GM23338 (cell line): ENCODE measurements at places on chromosomes 1 and 21. TPM values are rescaled to one million over a fixed set of nuclear protein-coding genes. Genes with fewer than 3 reads are reported as not detected.

TSTD1 gene
- polyA plus RNA-seq: 244 and 257 TPM in 2 replicates

GRCh38 chr1:246270236-246270635, 236.8 kb downstream of the SMYD3 start:
- no peak for DNase-seq

GRCh38 chr1:100543640-100544039, 5.7 kb downstream of the GPR88 start:
- DNase-seq: peak; percentile 90

DNA sequence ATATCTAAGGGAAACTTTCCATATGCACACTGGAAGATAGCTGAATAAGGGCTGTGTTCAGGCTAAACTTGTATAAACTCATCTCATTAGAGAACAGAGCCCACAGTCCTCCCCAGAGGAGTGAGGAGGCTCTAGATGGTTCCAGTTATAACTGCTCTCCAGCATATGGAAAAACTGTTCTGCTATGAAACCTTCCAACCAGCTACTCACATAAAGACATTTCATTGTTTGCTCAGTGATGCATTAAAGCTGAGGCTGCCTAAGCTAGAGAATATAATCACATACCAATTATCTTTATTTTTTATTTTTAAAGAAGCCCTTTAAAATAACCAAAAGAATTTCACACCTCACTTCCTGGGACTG, 13.3 kb downstream of the AHCYL1 start:
- DNase-seq: no peak

DNA sequence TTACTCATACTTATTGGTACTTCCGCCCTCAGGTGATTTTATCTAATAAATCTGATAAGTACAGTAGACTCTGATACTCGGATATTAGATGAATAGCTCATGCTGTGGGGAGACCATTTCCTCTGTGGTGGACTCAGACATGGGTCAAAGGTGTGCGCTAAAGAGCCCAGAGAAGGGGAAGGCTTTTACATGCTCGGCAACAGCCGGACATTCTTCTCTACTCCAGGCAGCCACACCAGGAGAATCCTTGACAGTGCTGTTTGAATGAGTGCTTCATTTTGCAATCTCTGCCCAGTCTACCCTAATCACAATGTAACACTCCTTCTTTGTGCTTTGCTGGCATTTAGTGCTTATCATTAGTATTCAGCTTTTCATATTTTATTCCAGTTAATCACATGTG, 322.2 kb upstream of the USP25 start:
- DNase-seq: no peak

S100A3 gene
- polyA plus RNA-seq: not detected in 2 replicates

DNA sequence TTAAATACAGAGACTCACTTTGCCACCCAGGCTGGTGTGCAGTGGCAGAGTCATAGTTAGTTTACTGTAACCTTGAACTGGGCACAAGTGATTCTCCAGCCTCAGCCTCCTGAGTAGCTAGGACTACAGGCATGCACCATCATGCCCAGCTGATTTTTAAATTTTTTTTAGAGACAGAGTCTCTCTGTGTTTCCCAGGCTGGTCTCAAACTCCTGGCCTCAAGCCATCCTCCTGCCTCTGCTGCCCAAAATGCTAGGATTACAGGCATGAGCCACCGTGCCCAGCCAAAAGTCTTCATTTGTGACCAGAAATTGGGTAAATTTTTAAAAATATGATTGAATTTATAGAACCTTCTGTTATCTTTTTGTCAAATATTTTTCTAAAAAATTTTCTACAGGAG, 17.9 kb upstream of the TARS2 start:
- DNase-seq: no peak

GRCh38 chr21:35905096-35905962, 155.0 kb downstream of the SETD4 start:
- DNase-seq: no peak

TRIM58 gene
- 1.6 and 2.4 TPM in 2 replicates for polyA plus RNA-seq

DNA sequence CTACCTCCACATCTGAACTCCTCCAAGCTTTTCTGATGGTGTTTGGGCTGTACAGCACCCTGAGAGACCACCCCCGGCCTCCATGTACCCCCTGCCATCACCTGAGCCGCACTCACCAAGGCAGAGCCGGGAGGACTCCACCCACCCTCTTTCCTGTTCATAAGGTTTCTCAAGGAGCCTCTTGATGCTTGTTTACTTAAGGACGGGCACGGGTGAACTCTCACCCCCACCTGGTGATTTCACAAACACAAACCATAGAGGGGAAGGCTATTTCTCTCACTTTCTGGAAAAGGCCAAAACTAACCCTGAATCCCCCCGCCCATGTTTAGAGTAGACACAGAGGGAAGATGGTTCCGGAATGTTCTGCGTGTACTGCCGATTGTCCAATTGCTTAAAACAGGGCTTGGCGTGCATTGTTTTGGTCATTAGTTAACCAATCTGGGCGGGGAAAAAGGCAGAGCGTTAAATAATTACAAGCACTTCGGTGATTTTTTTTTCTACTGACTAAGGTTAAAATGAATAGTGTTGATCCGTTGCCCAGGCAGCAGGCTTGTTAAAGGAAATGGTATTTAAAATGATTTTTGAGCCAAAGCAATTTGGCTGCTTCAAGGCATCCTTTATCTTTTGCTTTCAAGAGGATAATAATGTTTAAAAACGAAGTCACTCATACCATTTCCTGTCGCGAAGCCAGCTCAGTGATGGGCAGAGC, 279.8 kb upstream of the VAMP3 start:
- DNase-seq: no peak

DNA sequence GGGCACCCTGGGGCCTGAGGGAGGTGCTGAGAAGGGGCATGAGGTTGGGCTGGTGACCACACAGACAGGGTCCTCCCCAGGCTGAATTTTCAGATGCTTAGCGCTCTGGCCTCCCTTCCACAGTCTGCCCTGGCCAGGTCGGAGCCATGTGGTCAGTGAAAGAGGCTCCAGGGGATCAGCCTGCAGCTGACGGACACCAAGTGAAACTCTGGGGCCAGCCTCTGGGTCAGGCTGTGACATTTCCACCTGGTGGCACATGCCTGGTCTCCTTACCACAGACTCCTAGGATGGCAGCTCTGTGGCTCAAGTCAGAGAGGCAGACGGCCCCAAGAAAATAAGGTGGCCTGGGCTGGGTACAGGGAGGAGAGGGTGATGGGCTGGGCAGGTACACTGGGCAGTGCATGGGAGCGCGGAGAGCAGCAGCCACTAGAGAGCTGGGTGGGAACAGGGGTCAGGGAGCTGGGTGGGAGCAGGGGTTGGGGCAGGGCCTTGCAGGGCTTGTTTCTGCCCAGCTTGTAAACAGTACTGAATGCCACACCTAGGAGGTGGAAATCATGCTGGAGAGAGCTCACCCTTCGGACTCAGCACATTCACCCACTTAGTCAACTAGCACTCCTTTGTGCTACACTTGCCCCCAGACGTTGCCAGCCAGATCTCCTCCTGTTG, 20.7 kb upstream of the ADARB1 start:
- no peak for DNase-seq

FOXO6 gene
- polyA plus RNA-seq: 0.66 and 0.68 TPM in 2 replicates

- DNase-seq: no peak
Measured at GRCh38 chr1:54112705-54113368, 40.0 kb downstream of the CDCP2 start.

GRCh38 chr21:34128124-34128523, 54.7 kb downstream of the MRPS6 start:
- no peak for DNase-seq

DNA sequence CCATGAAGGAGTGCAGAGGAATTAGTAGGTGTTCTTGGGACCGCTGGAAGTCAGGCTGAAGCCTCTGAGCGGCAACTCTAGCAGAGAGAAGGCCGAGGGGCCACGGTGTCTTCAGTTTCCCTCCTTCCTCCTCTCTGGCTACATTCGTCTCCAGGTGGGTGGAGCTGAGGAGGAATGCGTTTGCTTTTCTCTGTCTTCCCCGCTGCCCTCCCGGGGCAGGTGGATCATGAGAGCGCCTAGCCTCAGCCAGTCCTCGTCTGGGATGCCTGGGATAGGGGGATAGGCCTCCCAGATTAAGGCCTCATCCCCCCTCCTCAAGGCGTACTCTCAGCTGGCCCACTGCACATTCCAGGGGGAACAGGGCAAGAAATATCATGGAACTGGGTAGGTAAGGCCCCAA, 7.5 kb upstream of the GOLT1A start:
- DNase-seq: peak; percentile 30

DNA sequence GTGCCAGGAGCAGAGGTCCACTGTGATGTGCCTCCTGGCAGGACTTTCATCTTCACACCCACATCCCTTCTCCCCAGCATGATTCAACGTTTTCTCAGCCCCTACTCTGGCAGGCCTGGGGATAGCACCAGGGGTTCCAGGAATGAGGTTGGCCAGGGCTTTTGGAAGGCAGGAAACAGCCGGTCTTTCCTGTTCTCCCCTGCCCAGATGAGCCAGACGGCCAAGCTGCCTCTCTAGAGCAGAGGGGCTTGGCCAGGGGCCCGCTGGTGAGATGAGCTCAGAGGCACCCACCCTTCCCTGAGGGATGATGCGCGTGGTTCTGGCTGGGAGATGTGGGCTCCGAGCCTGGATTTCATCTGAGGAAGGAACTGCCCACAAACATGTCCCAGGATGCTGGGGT, 4.3 kb upstream of the MFAP2 start:
- DNase-seq: no peak

DNA sequence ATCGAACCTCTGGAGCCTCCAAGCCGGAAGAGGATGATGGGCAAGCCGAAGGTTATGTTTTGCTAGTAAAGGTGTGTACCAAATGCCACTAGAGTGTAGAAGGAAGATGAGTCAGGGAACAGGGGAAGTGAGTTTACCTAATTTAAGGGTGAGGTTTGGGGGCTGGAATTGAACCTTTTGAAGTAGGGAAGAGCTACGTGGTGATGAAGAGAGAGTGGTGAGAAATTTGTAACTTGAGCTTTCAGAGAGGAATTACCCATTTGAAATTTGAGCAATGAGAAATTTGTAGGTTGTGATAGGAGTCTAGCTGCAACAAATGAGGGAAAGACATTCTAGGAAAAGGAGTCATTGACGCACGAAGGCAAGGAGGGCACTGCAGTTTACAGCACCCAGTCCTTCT, 70.0 kb upstream of the TENT5C start:
- DNase-seq: no peak

NFASC gene
- polyA plus RNA-seq: 3.0 and 3.9 TPM in 2 replicates

HOOK1 gene
- 19.4 and 27.4 TPM in 2 replicates for polyA plus RNA-seq

GRCh38 chr1:60425528-60425927, 352.0 kb upstream of the C1orf87 start:
- peak; percentile 78 for DNase-seq

GRCh38 chr1:199742547-199742946, 285.0 kb upstream of the NR5A2 start:
- DNase-seq: no peak

DNA sequence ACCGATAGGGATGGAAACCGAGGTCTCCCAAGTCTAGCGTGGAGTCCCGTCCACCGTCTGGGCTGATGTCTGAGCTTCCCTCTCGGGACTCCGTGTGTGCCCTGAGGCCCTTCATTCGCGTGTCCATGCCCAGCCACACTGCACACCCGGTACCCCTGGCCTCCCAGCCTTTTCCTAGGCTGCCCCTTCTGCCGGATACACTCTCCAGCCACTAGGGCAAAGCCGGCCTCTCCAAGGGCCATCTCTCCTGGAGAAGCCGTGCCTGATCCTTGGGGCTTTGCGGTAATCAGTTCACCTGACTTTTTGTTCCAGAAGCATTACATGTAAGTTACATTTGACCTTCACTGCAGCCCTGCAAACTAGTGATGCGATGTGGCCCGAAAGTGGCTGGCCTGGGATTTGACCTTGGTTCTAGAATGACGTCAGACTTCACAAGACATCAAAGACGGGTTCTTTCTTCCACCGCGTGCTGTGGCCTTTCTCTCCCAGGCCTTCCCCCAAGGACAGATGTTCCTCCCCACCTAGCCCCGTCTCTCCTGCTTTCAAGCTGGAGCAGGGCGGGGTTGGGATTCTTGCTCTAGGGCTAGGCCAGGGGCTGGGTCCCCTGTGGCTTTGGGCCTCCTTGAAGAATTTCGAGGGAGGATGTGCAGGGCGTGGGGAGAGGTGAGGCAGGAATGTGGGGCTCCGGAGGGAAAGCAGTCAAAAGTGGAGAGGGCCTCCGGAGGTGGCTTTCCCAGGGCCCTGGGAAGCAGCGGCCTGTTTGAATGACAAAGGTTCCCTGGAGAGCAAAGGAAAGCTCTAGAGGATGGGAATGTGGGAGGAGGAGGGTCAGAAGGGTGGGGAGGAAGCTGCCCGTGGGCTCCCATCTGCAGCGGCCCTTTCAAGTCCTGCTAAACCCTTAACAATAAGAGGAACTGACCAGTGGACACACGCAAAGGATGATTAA, 49.7 kb upstream of the SLC2A1 start:
- DNase-seq: peak; percentile 100

KCNJ15 gene
- polyA plus RNA-seq: not detected in 2 replicates

- DNase-seq: peak; percentile 45
Measured at GRCh38 chr1:57232500-57232899, 191.4 kb downstream of the DAB1 start.

DNA sequence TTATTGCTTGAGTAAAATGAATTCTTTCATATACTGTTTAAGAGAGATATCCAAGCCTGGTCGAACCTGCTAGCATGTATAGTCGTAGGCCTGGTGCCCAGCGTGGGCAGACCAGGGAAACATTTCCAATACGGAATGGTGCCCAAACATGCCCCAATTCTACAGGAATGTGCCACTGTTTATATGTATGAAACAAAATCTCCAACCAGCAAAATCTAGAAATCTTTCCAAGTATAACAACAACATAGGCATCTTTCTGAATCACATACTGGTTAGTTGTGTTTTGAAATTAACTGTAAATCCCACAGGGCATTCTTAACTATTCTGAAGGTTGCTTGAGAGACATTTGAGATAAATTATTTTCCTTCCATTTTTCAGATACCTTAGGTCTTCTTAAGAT, 17.0 kb upstream of the ABCD3 start:
- no peak for DNase-seq

GRCh38 chr1:86421601-86422280, 2.2 kb upstream of the CLCA2 start:
- DNase-seq: no peak

DNA sequence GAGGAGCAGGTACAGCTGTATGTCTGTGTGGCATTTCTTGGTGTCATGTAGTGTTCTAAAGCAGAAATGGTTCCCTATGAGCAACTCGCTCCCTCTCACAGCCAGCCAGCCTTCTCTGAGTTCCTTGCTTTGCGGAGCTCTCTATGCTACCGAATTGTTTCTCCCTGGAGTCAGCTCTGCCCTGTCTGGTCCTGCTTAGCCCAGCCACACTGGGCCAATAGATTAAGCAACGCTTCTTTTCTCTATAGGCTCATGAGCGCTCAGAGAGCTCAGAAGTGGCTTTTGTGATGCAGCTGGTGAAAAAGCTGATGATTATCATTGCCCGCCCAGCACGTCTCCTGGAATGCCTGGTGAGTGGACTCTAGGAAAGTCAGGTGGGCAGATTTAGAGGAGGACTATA, 113.1 kb downstream of the PIK3R3 start:
- DNase-seq: no peak

- peak; percentile 99 for DNase-seq
Measured at GRCh38 chr1:32464716-32465577, at the start of gene ZBTB8B. Gene ZBTB8B (plus strand): TSS chr1:32465072. CDS start chr1:32470625, 5,553 bp downstream.

DNA sequence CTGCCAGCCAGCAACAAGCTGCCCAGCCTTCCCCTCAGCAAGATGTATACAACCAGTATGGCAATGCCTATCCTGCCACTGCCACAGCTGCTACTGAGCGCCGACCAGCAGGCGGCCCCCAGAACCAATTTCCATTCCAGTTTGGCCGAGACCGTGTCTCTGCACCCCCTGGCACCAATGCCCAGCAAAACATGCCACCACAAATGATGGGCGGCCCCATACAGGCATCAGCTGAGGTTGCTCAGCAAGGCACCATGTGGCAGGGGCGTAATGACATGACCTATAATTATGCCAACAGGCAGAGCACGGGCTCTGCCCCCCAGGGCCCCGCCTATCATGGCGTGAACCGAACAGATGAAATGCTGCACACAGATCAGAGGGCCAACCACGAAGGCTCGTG, 13.3 kb upstream of the PIGV start:
- DNase-seq: no peak
